ENCODE measurements at places on chromosomes 12 and 14.
A peak's percentile ranks its signal among the peaks of the same experiment; 100 is the strongest.

DNA sequence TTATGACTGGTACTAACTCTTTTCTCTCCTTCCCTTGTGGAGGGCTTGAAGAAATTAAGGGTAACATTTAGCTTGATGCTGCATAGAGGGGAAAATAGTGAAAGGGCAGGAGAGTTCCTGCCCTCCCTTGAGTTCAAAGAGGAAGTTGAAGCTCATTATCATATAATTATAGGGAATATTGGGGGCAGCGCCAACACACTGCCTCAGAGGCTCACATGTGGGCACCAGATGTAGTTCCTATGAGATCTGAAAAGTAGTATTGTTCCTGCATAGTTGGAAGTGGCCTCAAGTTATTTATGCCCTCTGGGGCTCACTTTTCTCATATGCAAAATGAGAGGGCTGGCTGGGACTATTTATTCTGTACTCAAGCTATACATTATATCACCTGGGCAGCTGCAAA is 33.0 kb upstream of the FGF23 start:
- DNase-seq = no peak

DNA sequence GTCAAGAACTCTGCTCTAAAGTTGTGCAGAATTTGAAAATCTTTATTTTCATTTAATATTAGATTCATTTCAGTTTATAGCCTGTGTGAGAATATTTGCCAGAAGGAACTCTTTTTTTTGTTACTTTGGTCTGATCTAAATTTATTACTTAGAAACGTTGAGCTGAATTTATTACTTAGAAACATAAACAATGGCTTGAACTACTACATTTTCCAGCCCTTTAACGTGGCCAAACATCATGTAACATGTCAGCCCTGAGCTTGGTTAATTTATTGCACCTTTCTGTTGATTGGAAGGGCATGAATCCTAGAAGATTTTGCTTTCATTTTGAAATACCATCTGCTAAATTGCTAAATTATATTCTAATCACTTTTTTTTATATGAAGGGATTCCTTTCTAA is 241.4 kb downstream of the TMEM117 start:
- no peak for DNase-seq

- no peak for DNase-seq
Measured at GRCh38 chr14:59964251-59965007, 44.5 kb downstream of the LRRC9 start.

DNA sequence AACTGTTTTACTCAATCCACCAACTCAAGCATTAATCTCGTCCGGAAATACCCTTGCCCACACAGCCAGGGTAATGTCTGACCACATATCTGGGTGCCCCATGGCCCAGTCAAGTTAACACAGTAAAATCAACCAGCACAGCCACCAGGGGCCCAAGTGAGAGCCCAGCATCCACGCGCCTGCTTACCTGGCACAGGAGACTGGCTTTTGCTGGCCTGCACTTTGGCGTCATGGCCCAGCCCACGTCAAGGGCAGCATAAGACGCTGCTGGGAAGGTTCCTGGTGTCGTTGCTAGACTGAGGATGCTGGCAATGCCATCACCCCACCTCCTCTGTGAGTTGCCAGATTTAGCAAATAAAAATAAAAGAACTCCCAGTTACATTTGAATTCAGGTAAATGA is 53.6 kb upstream of the BCL11B start:
- DNase-seq = no peak

- no peak for DNase-seq
Measured at GRCh38 chr12:74440469-74440868, 97.2 kb upstream of the ATXN7L3B start.

- DNase-seq = no peak
Measured at GRCh38 chr12:127621366-127621765, 645.6 kb upstream of the TMEM132C start.

DNA sequence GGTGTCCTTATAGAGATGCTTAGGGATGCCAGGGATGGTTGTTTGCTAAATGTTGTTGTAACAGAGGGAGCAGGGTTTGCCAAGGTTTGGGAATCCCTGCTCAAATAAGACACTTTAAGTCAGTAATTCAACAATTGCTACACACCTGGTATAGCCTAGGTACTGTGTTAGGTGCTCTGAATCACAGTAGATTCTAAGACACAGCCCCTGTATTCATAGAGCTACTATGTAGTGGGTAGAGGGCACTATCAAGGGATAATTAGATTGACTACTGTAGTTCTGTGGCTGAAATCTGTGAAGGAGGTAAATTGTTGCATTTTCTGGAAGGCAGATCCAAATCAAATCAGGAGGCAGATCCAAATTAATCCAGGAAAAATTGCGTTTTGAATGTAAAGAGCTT is 149.2 kb downstream of the C12orf75 start:
- DNase-seq = no peak

DNA sequence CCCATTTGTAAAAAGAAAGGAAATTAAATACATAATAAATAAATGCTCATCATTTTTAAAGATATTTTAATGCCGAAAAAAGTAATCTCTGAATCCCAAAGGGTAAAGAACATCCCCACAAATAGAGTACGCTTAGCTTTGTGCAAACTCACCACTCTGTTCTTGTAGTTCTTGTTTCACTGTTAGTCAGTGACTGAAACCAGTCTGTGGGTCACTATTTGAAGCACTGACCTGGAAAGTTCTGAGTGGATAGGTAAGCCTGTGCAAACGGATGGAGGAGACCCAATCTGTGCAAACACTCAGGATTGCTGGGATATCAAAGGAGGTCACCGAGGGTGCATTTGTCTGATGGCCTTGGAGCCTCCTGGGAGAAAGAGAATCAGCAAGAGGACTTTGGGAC is 68.1 kb upstream of the TSPAN11 start:
- DNase-seq = no peak

DNA sequence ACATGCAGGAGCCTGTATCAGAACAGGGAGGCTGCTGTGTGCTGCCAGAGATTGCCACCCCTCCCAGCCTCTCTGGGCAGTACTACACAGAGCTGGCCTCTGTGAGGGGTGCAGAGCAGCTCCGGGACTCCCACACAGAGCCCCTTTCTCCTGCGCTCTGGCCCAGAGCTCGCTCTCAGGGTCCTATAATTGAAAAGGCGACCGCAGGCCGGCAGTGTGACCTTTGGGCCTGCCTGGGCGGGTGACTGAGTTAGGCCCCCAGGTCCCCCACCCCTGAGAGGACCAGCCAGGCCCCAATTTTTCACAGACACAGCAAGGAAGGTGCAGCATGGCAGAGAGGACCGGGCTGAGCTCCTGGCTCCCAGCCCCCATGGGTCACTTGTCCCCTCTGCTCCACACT is 136.4 kb downstream of the ZFP36L1 start:
- no peak for DNase-seq

DNA sequence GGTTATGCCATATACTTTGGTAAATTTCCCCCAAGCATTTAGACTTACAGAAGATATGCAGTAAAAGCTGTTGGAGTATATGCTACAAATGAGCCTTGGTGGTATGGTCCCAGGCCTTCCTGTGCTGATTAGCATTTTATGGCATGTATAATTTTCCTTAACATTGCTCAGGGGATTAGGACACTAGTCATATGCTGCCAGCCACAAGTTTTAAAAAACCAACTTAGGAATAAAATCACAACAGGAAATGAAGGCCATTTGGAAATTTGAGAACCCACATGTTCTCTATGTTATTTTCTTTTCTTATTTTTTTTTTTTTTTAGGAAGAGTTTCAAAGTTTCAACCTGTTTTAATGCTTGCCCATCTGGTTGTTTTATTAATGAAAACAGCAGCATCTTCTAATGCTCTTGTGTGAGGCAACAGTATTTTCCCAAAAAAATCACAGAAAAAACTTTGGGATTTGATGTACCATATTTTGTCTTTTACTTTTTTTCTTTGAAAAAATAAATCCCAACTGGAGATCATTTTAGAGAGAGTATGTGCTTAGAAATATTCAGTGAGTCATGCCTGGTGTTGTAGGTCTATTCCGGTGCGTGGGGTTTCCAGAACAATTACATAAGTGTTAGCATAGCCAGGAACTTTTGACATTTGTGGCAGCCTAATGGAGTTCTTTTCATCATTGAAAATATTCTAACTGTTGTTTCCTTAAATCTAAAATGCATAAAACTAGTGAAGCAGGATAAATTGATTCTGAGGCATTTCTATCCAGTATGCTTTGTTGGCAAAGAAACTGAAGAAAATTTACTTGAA is 21.7 kb upstream of the DUSP6 start:
- DNase-seq = no peak

GRCh38 chr12:106223485-106224354 is 24.1 kb downstream of the CKAP4 start:
- peak; percentile 48 for DNase-seq

- DNase-seq = no peak
Measured at GRCh38 chr12:10965476-10965875, 21.2 kb downstream of the TAS2R50 start.

GRCh38 chr12:65823513-65824375 is 539 bp upstream of the HMGA2 start:
- DNase-seq = no peak

GRCh38 chr12:78439666-78440065 is 424.9 kb upstream of the SYT1 start:
- DNase-seq = no peak

- no peak for DNase-seq
Measured at GRCh38 chr12:12017798-12018197, 52.9 kb upstream of the BCL2L14 start.

Data from activated CD4-positive, alpha-beta T cell treated with anti-CD3 and anti-CD28 coated beads for 24 hours (primary cell).